ENCODE measurements at places on chromosomes 5 and 9.

- no peak for DNase-seq
These were observed 88.8 kb downstream of the NR3C1 start for GRCh38 chr5:143314659-143315058.

- DNase-seq = no peak
These were observed 876.1 kb downstream of the TLE4 start for GRCh38 chr9:80447876-80448275.

GRCh38 chr9:74953235-74953751 is 581 bp upstream of the C9orf40 start:
- no peak for DNase-seq

DNA sequence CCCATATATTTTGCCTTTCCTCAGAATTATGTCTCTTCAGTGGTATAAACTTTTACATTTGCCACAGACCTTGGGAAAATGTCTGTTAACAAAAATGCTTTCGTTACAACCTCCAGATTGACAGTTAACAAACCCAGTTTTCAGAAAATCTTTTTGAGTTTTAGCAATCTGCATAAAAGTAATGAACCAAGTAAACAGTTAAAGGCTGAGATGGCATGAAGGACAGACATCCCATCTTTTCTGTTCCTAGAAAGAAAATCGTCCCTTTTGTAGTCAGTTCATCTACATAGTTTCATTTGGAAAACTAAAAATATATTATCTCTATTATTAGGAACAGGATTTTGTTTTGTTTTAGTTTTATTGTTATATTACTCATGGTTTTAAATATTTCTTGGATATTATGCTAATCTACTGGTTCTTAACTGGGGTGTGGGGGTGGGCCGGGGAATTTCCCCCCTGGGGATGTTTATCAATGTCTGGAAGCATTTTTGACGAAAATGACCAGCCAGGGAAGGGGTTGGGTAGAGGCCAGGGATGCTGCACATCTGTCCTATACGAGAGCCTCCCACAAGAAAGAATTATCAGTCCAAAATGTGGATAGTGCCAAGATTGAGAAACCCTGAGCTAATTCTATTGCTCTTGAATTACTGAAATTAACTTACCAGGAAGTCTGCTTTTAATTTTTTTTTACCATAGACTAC is 11.9 kb downstream of the FYB1 start:
- DNase-seq = no peak

- no peak for DNase-seq
These were observed 61.3 kb upstream of the SPINK5 start for GRCh38 chr5:148002451-148002850.

DNA sequence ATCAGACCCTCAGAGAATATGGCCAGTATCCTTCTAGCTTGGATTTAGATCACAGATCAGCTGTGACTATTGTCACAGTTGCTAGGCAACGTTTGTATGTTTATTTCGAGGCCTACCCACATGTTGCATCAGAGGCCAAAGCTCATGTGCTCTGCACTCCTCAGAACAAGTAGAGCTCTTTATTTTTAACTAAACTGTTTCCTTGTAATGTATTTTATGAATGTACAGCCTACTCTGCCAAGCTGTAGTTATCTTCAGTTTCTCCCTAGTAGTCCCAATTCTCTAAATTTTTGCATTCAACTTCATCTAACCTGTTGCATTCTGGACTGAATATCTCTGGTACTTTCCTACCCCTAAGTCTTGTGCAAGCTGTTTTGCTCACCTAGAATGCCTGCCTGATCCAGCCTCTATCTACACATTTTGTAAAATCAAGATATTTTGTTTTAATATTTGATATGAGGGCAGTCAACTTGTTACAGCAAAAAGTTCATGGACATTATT is 52.8 kb downstream of the CAST start:
- no peak for DNase-seq

DNA sequence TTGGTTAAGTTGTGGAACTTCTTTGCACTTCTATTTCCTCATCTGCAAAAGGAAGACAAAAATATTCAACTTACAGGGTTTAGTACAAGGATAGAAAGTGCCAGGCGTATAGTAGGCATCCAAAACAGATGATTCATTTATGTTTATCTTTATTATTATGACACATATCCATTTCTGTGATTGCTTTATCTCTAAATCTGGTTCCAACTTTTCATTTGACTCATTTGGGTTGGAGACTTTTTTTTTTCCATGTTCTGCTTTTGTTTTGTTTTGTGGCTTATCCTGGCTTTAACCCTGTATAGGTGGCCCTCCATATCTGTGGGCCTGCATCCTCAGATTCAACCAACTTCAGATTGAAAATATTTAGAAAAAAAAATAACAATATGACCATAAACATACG is 186.7 kb upstream of the SLC24A2 start:
- DNase-seq = no peak

DNA sequence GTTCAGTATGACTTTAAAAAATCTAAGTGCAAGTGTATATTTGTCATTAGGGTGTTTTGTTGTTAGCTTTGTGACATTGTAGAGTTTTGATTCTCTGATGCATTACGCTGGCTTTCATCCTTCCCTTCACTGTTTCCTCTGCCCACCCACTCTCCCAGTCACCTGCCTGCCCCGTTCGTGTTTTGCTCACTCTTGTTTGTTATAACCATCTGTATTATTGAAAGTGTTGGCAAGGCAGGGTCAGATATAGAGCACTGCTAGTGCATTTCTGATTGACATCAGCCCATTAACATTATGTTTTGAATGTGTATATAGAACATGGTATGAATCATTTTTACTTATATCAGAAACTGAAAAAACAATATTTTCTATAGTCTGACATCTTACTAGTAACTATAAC is 27.3 kb downstream of the SCGB3A1 start:
- DNase-seq = no peak

GRCh38 chr5:17216176-17216973 is 1.1 kb upstream of the BASP1 start:
- peak; percentile 48 for DNase-seq

DNA sequence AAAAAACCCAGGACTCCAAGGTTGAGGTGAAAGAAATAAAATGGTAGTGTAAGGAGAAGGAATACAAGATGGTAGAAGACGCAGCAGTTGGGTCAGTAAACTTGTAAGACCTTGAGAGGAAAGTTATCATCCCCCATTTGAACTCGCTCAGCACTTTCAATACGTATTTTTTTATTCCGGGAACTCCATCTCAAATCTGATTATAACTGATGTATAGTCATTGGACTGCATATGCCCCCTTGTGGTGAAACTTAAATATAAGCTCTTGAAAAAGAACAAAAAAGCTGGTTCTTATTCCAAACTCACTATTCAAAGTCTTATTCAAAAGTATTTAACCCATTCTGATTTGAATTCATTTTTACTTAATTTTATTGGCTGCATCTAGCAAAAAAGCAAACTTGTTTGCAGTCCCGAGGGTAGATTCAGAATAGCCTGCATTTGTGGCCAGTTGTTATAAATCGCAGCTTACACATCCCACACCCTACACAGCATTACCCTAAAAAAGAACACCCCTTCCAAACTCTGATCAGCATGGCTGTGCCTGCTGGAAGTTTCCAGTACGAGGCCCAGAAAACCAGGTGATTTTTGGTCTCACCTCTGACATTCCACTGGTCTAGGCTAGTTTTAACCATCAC is 118.0 kb downstream of the ESM1 start:
- no peak for DNase-seq

GRCh38 chr5:83512061-83512745 is 40.7 kb downstream of the VCAN start:
- no peak for DNase-seq

GRCh38 chr9:79735023-79735779 is 163.4 kb downstream of the TLE4 start:
- DNase-seq = no peak

DNA sequence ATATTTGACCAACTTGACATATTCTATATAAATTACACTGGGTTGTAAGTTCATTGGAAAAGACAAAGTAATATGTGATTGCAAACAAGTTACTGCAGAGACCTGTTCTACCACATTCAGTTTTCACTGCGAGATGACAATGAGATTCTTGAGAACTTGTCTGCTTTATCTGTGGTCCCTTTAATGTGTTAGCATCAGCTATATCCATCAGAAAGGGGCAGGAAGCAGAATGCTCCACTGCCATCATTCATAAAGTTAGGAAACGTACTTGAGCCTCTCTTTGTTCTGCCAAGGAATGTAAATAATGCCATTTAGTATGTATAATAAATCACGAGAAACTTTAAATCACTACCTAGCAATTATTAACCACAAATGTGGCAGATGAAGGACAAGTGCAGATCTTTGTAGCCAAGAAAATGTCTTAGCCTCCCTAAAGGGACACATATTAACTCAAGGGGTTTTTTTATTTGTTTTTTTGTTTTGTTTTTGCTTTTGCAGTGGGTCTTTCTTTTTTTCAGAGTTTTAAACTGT is 59.4 kb downstream of the GIN1 start:
- no peak for DNase-seq

- DNase-seq = peak; percentile 41
These were observed 2.2 kb upstream of the ZNF366 start for GRCh38 chr5:72509401-72509800.

GRCh38 chr5:169054506-169054905 is 246.4 kb downstream of the SLIT3 start:
- DNase-seq = no peak

GRCh38 chr9:13967011-13967410 is 346.9 kb downstream of the NFIB start:
- DNase-seq = no peak

GRCh38 chr5:167770461-167770860 is 521.0 kb upstream of the WWC1 start:
- no peak for DNase-seq

- no peak for DNase-seq
These were observed 1084.4 kb upstream of the WWC1 start for GRCh38 chr5:167207081-167207480.

GRCh38 chr5:139747583-139748504 is 47.8 kb upstream of the PSD2 start:
- DNase-seq = peak; percentile 53

DNA sequence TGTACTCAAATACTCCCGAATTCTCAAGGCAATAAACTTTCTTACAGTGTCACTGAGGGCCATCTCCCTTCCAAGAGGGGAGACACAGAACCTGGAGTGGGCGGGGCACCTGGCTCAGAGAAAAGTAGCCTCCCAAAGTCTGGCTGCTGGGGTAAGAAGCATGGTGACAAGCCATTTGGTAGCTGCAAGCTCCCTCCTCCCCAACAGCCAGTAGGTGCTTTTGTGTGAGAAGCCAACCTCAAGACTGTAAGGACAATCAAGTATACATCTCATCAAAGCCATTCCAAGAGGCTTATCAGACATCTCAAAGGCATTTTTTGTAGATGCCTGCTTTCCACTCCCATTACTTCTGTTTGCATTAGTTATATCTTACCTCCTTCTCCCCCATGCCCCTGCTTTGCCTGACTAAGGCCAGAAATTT is 1.4 kb downstream of the DAB2 start:
- DNase-seq = no peak

DNA sequence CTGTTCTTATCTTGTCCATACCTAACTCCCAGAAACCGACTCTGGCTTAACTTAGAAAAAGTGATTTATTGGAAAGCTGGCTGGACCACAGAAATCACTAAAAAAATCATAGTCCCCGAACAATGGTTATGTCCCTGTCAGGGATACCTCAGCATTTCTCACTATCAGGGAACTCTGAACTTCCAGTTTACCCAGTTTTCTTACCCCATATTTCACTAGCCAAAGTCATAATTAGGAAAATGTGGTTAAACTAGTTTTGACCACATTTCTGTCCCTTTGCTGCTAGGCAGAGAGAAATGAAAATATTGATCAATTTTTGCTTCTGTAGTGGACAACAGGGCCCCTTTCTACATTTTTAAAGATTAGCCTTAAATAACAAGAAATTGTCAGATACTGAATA is 38.2 kb downstream of the ST8SIA4 start:
- DNase-seq = no peak

- DNase-seq = no peak
These were observed 37.7 kb upstream of the FGF10 start for GRCh38 chr5:44426944-44427343.

- no peak for DNase-seq
These were observed 55.6 kb downstream of the FANCC start for GRCh38 chr9:95261890-95262289.

GRCh38 chr9:6215562-6215961 is at the start of gene IL33:
TSS of gene IL33 (plus strand) at chr9:6215807. CDS start at chr9:6241695, 25,888 bp downstream.
- DNase-seq = no peak

- DNase-seq = no peak
These were observed 3.7 kb upstream of the FSD1L start for GRCh38 chr9:105444130-105444529.

GRCh38 chr9:118449554-118449953 is 745.4 kb downstream of the TLR4 start:
- no peak for DNase-seq

DNA sequence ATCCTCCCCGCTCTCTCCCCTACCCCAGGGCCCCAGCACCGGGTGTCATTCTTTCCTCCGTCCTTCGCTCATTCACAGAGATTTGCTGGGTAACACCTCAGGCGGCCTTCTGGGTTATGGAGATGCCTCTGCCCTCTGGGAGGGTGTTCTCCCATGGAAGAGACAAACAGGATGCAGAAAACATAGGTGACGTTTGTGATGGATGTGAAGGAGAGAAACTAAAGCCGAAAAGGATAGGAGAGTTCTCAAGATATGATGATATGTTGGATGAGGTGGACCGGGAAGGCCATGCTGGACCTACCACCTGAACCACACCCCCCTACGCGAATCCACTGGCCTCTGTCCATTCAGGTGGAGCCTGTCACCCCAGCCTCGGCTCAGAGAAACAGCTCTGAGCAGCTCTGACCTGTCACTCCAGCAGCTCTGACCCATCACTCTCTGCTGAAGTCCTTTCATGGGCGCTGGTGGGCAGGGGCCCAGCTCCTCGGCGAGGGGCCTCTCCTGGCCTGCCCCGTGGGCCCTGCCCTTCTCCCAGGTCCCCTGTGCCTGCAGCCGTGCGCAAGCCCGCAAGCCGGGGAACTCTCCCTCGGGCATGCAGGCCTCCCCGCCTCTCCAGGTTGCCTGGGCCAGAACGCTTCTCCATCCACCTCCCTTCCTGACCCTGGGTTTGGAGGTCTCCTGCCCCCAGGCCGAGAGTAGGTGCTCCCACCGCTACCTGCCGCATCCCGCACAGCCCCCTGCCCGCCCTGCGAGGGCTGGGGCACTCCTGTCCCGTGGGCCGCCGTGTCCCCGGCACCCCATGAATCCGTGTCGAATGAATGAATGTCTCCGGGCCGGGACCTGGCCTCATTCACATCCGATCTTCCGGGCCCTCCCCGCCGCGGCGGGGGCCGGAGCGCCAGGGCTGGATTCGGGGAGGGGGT is 717 bp upstream of the NCS1 start:
- no peak for DNase-seq

GRCh38 chr5:178555771-178556211 is 34.4 kb downstream of the COL23A1 start:
- DNase-seq = no peak

DNA sequence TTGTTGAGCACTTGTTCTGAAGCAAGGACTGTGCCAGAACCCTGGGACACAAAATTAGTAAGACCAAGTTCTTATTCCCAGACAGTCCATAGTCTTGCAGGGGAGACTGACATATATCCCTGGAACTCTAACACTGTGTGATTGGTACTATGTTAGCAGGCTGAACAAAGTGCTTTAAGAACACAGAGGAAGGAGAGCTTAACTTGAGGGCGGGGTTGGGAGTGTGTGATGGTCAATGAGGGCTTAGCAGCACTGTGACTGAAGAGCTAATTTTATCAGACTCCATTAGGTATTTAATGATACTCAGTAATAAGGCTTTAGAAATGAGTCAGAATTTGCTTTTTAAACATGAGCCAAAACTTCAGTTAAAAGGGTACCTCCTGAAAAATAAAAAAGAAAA is 14.9 kb upstream of the SPATA24 start:
- no peak for DNase-seq

- DNase-seq = no peak
These were observed 1092.6 kb upstream of the CDH6 start for GRCh38 chr5:30100929-30101328.
